ENCODE measurements at places on chromosomes 7 and 10.
A peak's percentile ranks its signal among the peaks of the same experiment; 100 is the strongest.

DNA sequence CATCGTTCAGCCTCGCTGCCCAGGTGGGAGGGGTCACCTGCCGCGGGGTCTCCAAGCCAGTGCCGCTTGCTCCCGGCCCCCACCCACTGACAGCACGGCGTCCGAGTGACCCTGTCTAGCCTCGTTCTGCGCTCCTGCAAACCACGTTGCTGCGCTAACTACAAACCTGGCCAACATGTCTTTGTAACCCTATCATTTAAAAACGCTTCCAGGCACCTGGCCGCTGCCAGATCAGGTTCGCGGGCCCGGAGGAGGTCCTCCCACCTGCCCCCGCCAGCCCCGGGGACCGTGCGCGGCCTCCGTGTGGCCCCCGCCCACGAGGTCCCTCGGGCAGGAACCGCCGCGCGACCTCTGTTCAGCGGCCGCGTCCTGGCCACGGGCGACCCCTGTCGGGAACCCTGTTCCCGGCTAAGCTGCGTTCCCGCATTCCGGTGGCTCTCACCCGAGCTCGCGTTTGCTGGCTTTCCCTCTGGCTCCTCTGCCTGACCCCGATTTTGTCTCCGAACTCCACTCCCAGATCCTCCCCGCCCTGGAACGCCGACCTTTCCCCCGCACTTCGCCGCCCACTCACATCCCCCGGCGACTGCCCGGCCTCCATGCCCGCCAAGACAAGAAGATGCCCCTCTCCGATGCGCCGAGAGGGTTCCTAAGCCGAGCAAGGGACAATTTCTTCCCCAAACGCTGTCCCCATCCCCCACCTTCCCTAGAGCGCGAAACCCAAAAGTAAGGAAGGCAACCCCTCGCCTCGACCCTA, 2.4 kb downstream of the SFMBT2 start:
- peak; percentile 31 for DNase-seq

DNA sequence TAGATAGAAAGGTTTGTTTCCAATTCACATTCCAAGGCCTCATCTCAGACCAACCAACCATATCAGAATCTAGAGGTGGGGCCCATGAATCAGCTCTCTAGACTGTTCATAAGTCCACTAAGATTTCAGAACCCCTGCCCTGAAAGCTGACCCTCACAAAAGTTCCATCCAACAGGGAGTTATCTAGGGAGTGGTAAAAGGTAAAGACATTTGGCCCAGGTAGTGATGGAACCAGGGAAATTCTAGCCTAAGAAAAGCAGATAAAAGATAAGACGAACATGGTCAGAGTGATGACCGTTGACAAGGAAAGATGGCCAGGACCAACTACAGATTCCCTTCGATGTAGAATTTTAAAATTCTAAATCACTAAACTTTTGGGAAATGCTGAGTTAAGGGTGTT, 198.0 kb upstream of the NEBL start:
- DNase-seq: no peak

DNA sequence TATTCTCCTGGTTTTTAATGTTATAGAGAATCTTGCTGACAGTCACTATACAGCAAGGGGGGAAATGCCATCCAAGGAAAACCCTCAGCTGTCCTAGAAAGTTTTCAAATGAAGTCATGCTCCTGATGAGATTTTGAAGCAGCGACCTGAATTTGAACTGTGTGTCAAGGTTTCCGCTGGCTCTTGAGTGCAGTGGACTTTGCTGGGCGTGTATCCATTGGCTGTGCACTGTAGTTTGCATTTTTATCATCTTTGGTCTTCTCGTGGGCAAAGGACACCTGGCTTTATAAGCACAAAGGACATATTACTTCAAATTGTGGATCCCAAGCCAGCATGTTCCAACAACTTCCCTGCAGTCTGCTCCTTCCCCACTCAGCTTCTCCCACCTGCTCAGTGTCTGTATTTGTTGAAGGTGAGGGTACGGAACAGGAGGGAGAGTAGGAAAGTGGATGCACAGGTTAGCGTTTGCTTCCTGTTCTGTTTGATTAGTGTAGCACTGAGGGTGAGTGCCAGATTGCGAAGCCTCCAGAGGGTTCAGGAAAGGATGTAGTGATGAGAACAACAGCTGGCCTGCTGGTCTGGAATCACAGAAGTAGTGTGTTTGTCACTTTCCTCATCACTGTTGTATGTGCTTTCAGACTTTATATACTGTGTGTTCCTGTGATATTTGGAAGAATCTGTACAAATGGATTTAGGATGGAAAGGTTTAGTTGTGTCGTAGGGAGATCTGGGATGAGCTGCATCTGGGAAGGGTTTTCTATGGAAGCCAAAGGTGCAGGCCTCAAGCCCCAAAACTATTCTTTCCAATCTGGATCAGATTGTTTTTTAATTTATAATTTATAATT, 204.8 kb downstream of the BMPER start:
- no peak for DNase-seq

DNA sequence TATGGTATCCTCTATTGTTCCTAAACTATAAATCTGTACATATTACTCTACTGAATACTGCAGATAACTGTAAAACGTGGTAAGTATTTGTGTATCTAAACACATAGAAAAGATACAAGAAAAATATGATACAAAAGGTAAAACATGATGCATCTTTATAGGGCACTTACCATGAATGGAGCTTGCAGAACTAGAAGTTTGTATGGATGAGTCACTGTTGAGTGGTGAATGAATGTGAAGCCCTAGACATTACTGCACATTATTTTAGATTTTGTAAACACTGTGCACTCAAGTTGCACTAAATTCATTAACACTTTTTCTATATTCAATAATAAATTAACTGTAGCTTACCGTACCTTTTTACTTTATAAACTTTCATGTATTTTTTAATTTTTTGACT, 357.5 kb downstream of the ZWINT start:
- DNase-seq: no peak

- no peak for DNase-seq
Measured at GRCh38 chr10:33098951-33099663, 141.1 kb upstream of the ITGB1 start.

GRCh38 chr7:155256761-155257481, 40.8 kb upstream of the INSIG1 start:
- DNase-seq: no peak

DNA sequence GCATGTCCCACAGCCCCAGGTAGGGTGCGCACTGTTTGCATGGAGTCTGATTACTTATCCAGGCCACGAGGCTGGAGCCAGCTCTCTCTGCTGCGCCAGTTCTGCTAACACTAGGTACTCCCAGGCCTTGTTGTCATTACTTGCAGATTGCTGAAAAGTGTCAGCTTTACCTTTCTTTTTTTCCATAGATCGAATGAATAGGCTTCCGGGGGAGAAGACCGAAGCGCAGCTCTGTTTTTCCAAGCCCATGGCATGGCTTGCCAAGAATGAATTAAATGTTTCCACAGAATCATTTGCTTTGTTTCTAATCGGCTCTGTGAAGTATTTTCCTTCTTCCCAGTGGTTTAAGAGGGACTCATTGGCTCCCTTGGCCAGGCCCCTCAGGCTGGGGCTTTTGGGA, 285.8 kb downstream of the BMPER start:
- no peak for DNase-seq

- no peak for DNase-seq
Measured at GRCh38 chr10:86678999-86679792, 10.9 kb downstream of the LDB3 start.

DNA sequence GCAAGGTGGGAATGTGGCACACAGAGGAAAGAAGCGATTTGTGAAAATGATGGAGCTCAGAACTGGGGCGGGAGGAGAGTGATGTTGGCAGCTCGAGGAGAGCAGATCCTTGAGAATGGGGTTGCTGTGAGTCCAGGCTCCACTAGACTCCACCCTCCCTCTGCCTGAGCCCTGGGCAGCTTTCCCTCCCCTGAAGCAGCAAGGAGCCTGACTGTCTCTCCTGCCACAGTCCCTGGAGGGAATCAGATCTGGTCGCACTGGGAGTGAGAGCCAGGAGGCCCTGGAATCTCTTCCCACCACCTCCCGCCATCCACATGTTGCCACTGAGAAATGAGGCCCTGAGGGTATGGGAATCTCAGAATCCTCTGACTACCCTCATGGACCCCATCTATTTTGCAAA, 362.7 kb downstream of the PLXNA4 start:
- DNase-seq: no peak

- peak; percentile 41 for DNase-seq
Measured at GRCh38 chr7:2710286-2710655, 22.3 kb downstream of the AMZ1 start.

DNA sequence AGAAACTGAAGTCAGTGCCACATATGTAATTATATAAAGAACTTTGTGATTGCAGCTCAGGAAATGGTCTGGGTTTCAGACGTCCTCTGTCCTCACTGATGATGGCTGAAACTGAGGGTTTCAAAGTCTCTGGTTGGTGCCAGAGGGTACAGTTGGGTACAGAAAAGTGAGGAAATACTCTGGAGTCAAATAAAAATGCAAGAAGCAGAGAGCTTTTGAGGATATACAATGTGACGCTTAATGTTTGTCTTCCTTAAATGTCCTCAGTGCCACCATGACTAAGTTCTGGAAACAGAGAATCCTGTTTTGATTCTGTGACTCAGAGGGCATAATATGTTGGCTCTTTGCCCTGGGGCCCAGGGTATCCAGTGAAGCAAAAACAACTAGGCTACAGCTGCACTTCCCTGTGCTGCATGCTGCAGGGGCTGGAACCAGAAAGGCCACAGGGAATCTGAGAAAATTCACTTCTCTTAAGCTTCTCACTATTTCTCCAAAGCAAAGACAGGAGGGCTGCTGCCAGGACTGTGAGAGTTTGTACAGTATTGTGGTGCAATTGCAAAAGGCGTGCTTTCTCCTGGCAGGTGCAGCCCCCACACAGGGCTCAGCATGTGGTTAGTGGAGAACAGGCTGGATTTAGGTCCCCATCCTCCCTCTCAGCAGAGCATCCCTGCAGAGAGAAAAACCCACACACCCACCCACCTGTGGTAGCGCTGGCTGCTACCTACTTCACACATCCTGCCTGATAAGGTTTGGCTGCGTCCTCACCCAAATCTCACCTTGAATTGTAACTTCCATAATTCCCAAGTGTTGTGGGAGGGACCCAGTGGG, 169.5 kb upstream of the SVIL start:
- no peak for DNase-seq

GRCh38 chr10:73765066-73765465, 16.8 kb upstream of the CHCHD1 start:
- DNase-seq: no peak

- no peak for DNase-seq
Measured at GRCh38 chr10:118173296-118173695, 126.6 kb upstream of the RAB11FIP2 start.

- no peak for DNase-seq
Measured at GRCh38 chr7:26680587-26680986, 183.8 kb downstream of the SKAP2 start.

GRCh38 chr7:831596-832166, 595 bp upstream of the SUN1 start:
- no peak for DNase-seq

DNA sequence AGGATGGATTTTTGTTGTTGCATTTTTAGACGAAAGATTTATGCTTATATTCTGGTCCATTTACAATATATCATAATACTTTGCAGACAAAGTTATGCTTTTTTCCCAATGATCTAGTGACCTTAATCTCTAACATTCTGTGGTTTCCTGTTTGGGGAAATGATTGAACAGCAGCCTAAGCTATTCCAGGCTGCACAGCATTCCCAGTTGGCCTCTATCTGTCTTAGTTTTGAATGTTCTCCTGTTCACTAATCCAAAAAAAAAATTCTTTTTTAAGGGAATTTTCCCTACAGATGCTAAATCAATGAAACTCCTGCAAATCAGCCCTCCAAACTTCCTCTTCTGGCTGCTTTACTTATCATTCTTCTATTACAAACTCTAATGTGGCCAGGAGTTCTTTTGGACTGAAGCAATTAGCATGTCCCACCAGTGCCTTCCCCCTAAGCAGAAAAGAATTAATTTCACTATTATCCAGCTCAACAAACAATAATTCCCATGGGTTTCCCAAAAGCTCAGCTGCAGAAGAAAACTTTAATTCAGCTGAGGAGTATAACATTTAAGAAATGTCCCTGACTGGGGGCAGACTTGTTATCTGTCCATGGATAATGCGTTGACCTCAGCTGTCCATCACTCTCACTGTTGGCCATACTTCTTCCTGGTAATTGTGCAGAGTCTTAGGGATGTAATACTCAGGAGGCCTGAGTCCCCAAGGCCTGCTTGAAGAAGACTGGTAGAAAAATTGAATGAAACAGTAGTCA, 81.9 kb upstream of the TRIL start:
- no peak for DNase-seq

DNA sequence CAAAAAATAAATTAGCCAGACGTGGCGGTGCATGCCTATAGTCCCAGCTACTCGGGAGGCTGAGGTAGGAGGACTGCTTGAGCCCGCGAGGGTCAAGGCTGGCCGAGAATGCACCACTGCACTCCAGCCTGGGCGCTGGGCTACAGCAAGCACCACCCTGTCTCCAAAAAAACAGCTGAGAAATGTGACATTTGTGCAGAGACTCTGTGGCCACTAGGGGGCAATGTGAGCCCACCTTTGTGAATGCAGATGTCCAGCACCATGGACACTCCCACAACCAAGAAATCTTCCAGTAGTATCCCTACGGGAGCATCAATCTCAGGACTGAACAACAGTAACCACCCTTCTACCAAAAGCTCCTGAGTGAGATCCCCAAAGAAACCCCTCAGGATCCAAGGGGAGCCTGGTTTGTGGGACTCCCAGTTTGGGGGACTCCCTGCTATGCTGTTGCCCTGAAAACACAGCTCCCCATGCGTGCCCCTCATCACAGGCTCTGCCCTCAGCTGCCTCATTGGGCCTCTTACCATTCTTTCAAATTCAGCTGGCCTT, 6.2 kb upstream of the AHCYL2 start:
- DNase-seq: peak; percentile 66

- DNase-seq: no peak
Measured at GRCh38 chr10:70192326-70192968, 22.1 kb upstream of the SAR1A start.

Measured in activated effector memory CD4-positive, alpha-beta T cell treated with Interleukin-2 at 50 U/mL for 16 hours (primary cell).